ENCODE measurements at places on chromosomes 5 and 9.

DNA sequence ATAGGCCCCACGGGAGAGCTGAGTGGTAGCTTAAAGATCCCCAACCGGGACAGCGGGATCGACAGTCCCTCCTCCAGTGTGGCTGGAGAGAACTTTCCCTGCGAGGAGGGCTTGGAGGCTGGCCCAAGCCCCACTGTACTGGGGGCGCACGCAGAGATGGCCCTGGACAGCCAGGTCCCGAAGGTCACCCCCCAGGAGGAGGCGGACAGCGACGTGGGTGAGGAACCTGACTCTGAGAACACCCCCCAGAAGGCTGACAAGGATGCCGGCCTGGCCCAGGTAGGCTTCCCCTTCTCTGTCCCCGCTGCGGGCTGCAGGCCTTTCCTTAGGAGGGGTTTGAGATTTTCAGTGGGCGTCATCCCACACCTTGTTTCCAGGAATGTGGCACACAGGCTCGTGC lies 29.1 kb downstream of the FGD3 start:
- DNase-seq: no peak

DNA sequence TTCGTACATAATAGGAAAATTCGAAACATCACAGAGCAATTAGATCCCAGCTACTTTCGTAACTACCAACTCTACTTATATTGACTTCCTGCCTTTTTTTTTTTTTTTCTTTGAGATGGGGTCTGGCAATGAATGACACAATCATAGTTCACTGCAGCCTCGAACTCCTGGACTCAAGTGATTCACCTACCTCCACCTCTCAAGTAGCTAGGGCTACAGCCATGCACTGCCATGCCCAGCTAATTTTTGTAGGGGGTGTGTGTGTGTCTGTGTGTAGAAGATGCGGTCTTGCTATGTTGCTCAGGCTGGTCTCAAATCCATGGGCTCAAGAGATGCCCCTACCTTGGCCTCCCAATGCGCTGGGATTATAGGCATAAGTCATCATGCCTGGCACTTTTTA lies 5.8 kb upstream of the PAIP2 start:
- no peak for DNase-seq

DNA sequence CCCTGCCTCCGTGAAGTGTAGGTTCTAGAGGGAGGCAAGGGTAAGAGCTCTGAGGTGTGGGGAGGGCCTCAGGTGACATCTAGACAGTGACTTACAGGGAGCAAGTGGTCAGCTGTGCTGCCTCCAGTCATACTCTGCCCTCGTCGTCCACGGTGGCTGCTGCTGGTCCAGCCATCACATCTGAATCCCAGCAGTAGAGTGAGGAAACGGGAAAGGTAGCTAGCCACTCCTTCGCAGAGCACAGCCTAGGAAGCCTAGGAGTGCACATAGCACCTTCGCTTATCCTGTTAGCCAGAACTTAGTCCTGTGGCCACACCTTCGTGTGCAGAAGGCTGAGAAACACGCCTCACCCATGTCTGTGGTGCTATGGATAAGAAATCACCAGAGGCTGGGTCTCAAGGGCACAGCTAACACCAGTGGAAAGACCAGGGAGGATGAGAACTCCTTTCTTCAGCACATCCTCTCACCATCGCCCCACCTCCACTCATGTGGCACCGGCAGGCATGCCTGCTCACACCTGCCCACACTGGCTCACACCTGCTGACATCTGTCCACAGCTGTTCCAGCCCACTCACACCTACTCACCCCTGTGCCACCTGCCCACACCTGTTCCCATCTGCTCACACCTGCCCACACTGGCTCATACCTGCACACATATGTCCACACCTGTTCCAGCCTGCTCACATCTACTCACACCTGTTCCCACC lies 44.5 kb upstream of the SLC6A19 start:
- DNase-seq: no peak

GRCh38 chr5:16446993-16447392 lies 18.6 kb downstream of the ZNF622 start:
- no peak for DNase-seq

DNA sequence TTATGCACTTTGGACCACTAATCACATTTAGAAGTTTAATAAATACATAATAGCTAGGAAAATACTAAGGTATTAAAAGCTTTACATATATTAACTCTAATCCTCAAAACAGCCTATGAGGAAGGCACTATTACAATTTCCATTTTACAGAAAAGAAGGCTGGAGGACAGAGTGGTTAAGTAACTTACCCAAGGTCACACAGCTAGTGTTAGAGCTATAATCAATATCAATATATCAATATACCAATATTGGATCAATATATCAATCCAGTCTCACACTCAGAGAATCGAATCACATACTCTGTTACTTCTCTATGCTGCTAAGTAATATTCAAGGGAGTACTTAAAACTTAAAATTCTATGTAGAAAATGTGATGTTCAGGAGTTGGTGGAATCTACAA lies 45.2 kb downstream of the MEF2C start:
- no peak for DNase-seq

GRCh38 chr5:144328980-144329379 lies 158.3 kb downstream of the KCTD16 start:
- no peak for DNase-seq

GRCh38 chr5:145495741-145496140 lies 339.4 kb downstream of the PRELID2 start:
- DNase-seq: peak; percentile 72

- DNase-seq: no peak
Observed at GRCh38 chr5:177099422-177100093, 12.8 kb downstream of the FGFR4 start.

- DNase-seq: no peak
Observed at GRCh38 chr5:59660737-59661136, 232.8 kb downstream of the PDE4D start.

GRCh38 chr5:125140220-125140619 lies 393.8 kb upstream of the ZNF608 start:
- no peak for DNase-seq

DNA sequence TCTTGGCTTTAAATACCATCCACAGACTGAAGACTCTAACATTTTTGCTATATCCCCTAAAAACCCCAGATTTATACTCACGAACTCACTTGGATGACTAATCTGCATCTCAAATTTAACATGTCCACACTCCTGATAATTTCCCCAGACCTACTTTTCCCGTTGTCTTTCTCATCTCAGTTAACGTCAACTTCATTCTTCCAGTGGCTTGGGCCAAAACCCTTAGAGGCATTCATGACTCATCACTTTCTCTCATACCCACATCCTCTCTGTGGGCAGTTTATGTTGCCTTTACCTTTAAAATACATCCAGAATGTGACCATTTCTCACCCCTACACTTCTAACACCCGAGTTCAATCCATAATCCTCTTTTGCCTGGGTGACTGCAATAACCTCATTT lies 96.7 kb downstream of the EDIL3 start:
- DNase-seq: peak; percentile 15

DNA sequence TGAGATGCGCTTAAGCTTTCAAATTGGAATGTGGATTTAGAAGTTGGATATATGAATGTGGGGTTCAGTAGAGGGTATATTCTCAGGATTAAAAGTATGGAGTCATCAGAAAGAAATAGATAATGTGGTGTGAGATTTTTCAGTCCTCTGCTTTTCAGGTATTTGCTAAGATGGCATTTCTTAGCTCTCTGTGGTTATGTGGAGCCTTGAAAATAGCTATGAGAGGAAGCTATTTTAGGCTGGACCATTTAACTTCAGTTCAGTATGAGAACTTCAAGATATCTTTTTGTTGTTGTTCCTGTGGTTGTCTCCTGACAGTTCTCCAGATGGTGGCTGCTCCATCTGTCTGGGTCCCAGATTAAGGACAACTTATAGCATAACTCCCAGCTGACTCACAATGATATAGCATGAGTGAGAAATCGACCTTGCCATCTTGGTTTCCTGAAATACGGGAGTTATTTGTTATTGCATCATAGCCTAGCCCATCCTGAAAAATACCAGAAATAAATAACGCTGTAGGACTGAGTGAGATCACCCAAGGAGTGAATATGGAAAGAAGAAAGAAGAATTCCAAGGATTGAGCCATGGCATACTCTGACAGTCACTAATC lies 461.5 kb downstream of the ANXA1 start:
- DNase-seq: no peak

DNA sequence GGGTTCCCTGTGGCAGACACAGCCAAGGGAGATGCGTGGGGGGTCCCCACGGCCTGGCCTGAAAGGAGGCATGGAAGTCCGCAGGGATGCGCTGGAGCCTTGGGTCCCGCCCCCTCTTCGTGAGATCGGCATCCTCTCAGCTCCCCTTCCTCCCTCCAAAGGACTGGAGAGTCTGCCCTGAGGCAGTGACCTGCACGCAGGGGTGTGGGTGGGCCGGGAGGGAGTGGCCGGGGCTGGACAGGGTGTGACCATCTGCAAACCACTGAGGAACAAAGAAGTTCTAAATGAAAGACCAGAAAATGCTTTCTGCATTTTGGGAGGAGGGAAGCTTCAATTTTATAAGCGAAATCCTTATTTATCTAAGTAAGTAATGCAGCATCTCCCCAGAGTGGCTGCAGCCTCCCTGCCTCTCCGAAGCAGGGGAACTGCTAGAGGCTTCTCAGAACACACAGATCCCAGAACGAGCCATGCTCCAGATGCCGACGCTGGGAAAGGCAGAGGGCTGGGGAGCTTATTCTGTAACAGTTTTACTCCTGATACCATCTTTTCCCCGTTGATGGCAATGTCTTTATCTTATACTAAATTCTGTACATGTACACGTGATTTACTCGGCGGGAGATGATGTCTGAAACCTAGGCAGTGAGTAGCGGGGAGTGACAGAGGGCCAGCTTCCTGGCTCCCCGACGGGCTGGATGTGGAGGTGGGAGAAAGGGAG lies 221.7 kb downstream of the FANCC start:
- no peak for DNase-seq

- DNase-seq: no peak
Observed at GRCh38 chr5:82354543-82354942, 76.4 kb upstream of the RPS23 start.

- no peak for DNase-seq
Observed at GRCh38 chr5:96088706-96089498, 127.3 kb upstream of the ELL2 start.

DNA sequence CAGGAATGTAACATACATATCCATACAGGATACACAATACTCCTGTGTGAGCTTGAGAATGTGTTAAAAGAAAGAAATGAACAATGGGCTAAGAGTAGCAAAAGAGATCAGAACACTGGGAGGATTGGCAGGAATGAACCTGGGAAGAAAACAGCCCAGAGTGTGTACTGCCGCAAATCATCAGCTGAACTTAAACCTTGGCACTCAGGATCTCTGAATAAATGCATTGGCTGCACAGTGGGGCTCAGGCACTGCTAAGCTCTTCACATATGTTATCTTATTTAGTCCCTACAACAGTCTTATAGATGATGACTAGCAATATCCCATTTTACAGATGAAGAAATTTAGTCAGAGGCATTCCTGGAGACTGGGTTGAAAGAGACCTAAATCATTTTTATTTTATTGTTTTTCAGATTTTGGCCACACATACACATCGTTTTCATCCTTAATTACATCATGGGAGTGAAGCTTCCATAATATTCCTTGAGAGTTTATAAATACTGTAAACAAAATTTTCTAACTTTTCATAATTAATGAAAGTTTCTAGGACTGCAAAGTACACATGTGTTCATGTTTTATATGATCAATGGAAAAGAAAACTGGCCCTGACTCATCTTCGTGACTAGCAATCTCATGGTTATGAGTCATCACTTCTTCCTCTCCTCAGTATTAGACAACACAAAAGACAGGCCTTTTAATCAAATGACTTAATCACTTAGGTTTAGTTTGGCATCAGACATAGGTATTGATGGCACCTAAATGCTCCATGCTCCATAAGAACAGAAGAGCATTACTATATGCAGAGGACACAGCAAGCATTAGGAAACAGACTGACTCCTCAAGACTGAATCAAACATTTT lies 59.2 kb downstream of the CDH18 start:
- DNase-seq: peak; percentile 32

DNA sequence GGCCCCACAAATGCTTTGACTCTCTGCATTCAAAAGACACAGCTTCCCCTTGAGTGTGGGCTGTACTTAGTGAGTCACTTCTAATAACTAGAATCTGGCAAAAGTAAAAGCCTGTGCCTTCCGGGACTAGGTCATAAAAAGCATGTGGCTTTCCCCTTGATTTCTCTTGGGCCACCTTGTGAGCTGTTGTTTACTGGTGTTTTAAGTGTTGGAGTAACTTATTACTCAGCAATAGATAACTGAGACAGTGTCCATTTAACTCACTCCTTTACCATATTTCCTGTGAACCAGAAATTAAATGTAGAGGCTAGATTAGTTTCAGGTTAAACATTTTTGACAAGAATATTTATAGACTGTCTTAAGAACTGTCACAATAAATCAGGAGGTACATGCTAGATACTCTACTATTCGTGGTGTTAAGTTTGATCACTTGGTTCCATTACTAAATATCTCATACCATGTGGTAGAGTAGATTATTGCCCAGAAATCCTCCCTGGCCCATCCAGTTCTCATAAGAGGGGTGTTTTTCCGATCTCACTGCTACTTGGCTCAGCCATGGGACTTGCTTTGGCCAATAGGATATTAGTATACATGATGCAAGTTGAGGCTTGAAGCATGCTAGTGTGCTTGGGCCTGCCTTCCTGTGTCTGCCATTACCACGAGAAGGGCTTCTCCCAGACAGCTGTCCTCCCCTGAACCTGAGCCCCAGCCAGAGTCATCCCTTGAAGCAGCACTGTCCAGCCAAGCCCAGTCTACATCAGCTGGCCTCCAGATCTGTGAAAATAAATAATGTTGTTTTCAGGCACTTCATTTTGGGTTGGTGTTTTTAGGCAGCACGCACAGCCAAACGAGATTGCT lies 10.4 kb upstream of the CMBL start:
- peak; percentile 89 for DNase-seq

DNA sequence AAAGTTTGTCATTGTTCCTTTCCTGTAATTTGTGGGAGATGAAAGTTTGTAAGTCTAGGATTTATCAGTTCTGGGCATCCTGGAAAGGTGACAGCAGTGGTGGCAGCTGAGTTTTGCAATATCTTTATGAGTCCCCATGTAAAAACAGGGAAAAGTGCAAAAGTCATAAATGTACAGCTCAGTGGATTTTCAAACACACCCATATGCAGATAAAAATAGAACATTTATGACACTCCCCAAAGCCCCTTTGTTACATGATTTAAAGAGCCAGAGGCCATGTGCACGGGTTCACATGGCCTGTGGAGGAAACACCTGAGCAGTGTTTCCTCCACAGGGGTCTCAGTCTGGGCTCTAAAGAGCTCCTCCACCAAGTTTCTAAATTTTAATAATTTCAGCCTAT lies 6.3 kb downstream of the TMEM38B start:
- DNase-seq: peak; percentile 9

DNA sequence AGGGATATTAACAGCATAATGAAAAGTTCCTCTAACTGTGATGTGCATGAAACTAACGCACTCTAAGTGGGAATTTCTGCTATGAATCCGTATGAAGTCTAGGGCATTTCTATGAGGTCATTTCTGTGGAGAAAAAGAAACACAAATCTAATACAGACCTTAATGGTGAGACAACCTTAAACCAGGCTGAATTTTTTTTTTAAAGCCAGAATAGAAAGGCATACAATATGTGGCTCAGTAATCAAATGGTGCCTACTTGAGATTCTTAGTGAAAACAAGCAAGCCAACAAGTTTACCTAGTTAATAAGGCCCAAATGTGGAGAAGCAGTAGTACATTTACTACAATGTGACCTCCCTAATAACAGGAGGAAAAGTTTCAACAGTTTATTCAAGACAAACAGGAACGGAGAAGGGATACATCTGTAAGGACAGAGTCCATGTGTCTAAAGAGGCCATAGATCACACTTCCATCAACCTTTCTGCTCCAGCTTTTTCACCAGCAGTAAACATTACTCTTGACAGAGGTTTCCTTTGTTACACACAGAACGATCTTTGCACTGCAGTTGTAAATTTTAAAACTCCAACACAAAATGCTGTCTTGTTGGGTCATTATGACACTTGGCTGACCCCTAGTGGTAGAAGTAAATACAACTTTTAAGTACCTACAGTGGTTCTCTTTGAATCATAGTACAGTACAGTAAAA lies 26.2 kb downstream of the CARNMT1 start:
- peak; percentile 76 for DNase-seq

Data from LoVo (cell line).